Suprapubic skin (tissue), 4 donors: ENCODE measurements at places on chromosomes 3 and 15.

GRCh38 chr15:63366451-63366850 is 15.2 kb downstream of the CA12 start:
- DNase-seq, result no peak

GRCh38 chr15:98830034-98830634 is 177.5 kb downstream of the PGPEP1L start:
- DNase-seq, result no peak

- DNase-seq, result no peak
Observed at GRCh38 chr15:101188637-101189408, 63.0 kb downstream of the CHSY1 start.

- DNase-seq, result no peak
Observed at GRCh38 chr3:134092208-134092701, 62.5 kb upstream of the SLCO2A1 start.

- DNase-seq, result peak; percentile 59
Observed at GRCh38 chr3:138461896-138462295, 27.5 kb downstream of the ESYT3 start.

GRCh38 chr3:120558771-120559241 is 37.3 kb upstream of the NDUFB4 start:
- DNase-seq, result peak; percentile 95

DNA sequence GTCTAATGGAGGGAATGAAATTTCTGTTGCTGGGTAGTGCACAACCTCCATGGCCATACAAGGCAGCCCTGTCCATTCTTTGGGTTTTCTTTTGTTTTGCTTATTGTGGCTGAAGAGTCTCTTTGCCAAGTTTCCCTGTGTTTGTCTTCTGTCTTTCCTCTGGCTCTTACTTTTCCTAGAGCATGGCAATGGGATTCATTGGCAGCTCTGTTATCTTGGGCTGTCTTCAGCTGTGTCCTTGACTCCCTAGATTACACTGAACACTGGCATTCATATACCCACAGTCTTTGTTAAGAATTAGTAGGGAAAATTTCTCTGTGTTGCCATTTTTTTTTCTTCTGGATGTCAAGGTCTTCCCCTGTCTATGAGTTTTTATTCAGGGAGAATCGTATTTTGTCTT is 16.1 kb upstream of the DCBLD2 start:
- no peak for DNase-seq

DNA sequence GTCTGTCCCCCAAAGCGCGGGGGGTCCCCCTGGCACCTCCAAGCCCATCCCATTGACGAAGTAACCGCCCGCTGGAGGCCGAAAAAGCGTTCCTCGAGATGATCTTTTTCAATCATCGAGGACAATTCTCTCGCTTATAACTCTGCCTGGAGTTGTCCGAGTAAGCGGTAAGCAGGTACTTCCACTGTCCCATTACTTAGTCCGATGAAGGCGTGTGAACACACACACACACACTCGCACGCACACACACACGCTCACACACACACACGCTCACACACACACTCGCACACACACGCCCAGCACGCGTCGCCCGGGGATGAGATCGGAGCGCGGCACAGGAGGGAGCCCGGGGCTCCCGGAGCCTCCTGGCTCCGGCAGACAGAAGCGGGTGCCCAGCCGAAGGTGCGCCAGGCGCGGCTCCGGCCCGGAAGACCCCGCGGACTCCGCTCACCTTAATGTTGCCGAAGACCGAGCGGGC is 430 bp downstream of the SLCO2A1 start:
- no peak for DNase-seq

- no peak for DNase-seq
Observed at GRCh38 chr3:131708241-131708640, 205.5 kb upstream of the MRPL3 start.

DNA sequence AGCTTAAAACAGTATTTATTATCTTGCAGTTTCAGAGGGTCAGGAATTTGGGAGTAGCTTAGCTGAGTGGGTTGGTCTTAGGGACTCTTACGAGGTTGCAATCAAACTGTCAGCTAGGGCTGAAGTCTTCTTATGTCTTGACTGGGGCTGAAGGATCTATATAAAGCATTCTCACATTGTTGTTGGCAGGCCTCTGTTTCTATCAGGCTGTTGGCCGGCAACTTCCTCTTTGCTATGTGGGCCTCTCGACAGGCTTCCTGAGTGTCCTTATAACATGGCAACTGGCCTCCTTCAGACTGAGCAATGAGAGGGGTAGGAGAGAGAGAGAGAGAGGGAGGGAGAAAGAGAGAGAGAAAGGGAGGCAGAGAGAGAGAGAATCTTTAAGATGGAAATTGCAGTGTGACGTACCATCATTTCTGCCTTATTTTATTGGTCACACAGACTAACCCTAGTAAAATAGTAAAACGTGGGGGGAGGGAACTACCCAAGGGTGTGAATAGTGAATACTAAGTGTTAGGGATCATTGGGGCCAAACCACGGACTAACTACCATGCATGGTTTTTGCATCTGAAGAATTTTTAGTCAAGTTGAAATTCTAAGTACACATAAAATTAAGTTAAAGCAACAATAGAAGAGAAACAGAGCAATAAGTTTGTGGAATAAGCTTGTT is 16.1 kb downstream of the FGF7 start:
- no peak for DNase-seq

DNA sequence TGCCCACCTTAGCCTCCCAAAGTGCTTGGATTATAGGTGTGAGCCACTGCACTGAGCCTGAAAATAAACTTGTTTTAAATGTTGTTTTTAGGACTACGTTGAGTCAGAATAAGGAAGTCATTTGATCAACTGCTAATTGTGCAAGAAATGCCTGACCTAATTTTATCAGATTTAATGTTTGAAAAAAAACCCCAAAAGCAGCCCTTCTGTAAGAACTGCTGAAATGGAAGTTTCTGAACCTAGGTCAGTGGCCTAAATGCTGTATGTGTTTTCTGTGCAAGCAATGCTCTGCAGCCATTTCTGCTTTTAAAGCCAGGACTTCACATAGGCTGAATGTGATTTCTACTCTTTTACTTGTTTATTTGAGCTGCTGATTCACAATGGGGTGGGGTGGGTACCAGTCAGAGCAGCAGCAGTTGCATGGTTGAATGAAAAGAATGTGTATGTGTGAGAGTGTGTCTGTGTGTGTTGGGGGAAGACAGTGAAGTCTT is 6.6 kb downstream of the GPX1 start:
- no peak for DNase-seq

DNA sequence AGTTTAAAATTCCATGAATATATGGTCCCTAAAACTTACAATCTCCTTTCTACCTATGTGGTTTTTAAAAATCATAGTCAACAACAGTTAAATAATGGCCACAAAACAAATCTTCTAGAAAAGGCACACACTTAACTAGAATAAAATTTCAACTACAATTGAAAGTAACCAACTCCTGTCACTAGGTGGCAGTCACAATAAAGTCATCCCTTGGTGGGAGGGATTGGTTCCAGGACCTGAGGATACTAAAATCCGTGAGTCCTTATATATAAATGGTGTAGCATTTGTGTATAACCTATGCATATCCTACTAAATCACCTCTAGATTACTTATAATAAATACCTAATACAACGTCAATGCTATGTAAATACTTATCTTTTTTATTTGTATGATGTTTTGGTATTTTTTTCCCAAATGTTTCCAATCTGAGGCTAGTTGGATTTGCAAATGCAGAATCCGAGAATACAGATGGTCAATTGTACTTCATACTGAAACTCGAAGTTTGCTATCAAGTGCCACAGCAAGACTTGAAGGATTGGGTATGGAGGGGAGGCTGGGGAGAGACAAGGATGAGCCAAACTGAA is 172.6 kb downstream of the FMN1 start:
- DNase-seq, result no peak

- DNase-seq, result no peak
Observed at GRCh38 chr3:41532976-41533375, 333.7 kb downstream of the CTNNB1 start.

DNA sequence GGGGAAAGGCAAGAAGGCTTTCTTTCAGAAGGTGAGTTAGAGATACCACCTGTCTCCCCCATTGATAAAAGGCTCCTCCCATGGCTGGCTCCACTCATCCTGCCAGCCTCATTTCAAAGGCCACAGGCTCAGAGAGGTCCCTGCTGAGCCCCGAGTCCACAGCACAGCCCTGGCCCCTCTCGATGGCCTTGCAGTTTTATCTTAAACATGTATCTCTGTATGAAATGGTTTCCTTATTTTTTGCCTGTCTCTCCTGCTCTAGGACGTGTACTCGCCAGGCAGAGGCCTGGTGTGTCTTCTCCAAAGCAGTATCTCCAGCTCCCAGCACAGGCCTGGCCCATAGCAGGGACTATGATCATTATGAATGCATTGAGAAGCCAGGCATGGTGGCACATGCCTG is 160.5 kb upstream of the NSMCE3 start:
- DNase-seq, result no peak

DNA sequence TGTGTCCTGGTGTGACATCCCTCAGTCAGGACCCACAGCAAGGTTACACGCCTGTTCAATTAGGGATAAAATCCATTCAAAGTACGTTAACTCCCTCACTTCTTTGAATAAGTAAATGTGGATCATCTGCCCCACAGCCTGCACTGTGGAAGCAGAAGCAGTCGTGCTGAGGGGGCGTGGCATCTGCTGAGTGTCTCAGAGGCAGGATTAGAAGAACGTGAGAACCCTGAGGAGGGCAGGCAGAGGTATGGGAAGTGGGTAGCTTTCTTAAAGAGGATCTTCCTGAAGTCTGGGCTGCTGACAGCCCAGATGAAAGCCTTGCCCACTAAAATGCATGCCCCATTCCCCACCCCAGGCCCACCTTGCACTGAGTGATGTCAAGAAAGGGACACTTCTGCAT is 28.5 kb downstream of the CRABP1 start:
- DNase-seq, result no peak
